Liver (tissue), 10 donors: ENCODE measurements at places on chromosomes 2 and 18.
A peak's percentile ranks its signal among the peaks of the same experiment; 100 is the strongest.

DNA sequence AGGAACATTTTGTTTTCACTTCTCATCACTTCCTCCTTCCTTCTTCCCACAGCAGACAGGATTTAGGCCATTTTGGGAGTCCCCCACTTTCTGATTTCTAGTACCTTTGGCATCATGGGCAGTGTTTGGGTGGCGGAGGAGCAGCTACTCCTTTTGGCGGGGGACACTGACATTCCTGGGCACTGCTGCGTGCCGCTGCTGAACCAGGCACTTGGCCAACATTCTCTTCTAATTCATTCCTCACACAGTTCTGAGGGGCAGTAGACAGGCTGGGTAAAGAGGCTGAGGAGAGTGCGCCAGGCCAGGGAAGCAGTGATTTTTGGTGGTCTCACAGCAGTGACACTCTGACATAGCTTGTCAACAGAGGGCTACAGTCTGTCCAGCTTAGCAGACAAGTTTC, 270.2 kb downstream of the LOXHD1 start:
- DNase-seq: no peak

- no peak for DNase-seq
Observed at GRCh38 chr18:72811047-72811446, 56.7 kb downstream of the NETO1 start.

GRCh38 chr2:166675553-166675952, 181.5 kb upstream of the SCN7A start:
- no peak for DNase-seq

GRCh38 chr2:190068764-190069163, 6.2 kb upstream of the MSTN start:
- no peak for DNase-seq

DNA sequence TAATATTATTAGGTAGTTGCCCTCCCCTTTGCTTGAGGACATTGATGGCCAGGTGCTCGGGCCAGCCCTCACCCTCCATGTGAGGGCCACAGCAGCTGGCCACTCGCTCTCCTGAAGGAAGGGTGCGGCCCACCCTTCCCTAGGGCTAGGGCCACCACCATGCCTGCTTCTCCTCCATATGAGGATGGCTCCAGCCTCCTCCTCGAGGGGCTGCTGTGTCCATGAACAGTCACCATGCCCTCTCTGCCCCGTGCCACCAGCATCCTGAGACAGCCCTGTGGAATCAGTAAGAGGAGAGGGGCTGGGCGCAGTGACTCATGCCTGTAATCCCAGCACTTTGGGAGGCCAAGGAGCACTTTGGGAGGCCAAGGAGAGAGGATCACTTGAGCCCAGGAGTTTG, 2.4 kb downstream of the GPR17 start:
- DNase-seq: no peak

DNA sequence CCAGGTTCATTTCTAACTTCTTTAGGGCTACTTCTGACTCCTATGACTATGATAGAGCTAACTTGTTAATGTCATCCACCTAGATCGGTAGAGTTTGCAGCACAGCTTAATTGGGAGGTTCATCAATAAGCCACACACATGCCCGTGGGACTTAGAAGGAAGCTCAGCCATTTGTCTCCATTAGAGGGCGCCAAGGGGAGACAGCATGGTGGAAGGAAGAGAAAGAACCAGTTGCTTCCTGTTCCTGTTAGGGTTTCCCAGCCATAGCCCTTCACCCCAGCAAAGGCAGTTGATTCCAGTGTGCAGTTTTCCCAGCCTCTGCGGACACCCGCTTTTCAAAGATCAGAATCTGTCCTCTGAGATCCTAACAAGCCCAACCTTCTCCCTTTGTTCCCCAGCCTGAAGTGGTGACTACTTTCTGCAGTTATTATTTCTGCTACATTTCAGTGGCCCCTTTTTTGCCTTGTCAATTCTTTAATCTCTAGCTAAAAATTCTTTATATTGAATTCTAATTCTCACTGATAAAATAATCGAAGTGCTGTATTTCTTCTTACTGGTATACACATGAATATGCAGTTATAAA, 30.3 kb downstream of the MAIP1 start:
- peak; percentile 53 for DNase-seq

DNA sequence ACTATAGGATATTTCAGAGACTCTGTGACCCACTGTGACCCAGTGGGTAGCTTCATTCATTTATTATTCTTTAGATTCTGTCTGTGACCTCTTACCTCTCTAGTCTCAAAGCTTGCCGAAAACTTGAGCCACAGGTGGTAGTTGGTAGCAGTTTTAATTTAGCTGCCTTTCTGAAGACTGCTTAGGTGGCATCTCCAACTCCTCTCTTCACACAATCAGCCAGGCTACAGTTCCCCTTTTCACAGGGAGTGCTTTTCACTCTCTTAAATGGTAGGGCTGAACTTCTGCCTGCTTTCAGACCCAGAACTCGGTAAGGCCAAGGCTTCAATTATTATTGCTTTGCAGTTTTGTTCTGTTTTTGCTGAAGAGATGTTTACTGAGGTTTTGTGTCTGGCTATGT, 349.6 kb downstream of the ARL6IP6 start:
- no peak for DNase-seq

GRCh38 chr2:122145856-122146255, 390.4 kb downstream of the TSN start:
- peak; percentile 16 for DNase-seq

GRCh38 chr2:32937602-32938448, 8.9 kb upstream of the LTBP1 start:
- no peak for DNase-seq

DNA sequence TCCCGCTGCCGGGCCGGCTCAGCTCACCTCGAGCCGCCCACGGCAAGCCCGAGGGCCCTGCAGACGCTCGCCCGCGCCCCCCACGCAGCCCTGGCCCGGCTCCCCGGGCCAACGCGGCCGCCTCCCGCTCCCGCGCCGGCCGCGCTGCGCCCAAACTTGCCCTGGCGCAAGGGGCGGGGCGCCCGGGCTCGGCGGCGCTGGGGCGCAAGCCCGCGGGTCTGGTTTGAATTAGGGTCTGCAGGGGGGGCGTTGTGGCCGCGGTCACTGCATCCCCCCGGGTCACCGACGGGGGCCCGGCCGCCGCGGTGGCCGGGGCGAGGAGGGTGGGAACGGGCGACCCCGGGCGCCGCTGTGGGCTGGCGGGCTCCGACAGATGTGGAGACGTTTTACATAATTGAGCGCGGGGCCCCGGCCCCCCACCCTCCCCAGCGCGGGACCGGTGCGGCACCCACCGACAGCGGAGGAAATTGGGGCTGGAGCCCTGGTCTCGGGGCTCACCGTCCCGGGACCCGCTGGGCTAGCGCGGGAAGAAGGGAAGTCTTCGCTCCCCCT, 690 bp downstream of the SDC1 start:
- DNase-seq: no peak

GRCh38 chr2:136151021-136151971, 33.3 kb upstream of the CXCR4 start:
- DNase-seq: no peak

GRCh38 chr18:67670024-67670543, 153.6 kb upstream of the DSEL start:
- no peak for DNase-seq

DNA sequence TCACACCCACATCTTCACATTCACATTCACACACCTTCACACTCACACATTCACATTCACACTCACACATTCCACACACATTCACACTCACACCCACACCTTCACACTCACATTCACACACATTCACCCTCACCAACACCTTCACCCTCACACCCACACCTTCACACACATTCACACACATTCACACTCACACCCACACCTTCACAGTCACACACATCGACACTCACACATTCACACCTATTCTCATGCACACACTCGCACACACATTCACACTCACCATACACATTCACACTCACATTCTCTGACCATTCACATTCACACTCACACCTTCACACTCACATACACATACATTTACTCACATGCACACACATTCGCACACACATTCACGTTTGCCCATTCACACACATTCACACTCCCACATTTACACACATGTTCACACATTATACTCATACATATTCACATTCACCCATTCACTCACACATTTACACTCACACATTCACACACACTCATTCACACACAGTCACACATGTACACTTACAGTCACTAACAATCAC, 62.7 kb downstream of the BIN1 start:
- DNase-seq: no peak

- DNase-seq: no peak
Observed at GRCh38 chr2:199315299-199316179, 142.2 kb downstream of the SATB2 start.

DNA sequence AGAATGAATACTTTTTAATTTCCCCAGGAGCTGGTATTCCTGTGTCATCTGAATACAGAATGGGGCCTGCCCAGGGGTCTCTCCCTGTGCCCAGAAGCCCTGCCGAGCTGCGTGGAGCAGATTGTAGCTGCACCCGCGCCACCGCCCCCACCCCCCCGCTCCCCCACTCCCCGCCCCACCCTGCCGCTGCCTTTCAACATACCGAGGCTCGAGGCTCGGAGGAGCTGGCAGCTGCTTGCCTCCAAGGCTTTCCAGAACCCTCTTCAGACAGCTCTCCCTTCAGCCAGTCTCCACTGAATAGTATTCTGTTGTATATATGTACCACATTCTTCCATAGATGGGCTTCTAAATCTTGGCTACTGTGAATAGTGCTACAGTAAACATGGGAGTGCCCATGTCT, 150.7 kb downstream of the TSN start:
- DNase-seq: no peak

DNA sequence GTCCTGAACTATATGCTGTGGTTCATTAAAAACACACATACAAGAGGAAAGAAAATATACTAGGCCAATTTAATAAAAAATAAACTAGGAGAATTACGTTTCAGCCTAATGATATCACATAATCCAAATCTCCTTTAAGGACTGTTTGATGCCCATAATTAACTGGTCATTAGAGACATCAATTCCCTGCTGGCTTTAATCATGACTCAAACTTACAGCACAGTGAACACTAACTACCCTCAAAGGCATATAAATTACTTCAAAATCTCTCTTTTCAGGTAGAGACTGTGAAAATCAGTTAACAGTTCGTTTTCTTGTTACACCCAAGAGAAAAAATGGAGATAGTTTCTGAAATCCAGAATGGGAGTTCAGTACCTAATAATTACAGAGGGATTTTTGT, 567.4 kb downstream of the CBLN2 start:
- DNase-seq: no peak

- no peak for DNase-seq
Observed at GRCh38 chr2:136997557-136997956, 232.2 kb downstream of the THSD7B start.

DNA sequence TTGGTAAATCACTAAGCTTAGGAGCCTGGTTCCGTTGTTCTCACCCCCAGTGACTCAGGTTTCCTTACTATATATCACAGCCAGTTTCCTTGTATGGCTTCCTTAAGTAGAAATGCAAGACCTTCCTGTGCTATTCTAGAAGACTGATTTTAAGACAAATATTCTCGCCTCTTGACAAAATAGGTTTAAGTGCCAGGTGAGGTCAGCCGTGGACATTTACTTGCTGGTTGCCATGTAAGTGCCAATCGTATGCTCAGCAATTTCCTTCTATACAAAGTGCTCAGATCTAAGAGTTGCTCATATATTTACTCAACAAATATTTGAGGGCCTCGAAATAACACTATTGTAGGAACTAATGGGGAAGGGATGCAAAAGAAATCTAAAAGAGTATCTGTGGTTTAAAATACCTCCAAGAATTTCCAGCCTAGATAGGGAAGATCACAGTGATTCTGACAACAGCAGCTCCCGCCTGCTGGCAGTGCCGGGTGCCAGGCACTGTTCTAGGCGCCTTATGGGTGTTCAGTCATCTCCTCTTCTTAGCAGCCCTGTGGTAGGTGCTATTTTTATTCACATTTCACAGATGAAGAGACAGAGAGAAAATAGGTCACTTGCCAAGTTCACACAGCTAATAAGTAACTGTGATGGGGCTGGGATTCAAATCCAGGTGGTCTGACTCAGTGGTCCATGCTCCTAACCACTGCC, 95.3 kb upstream of the B3GNT7 start:
- DNase-seq: no peak

GRCh38 chr2:219489315-219489714, 9.4 kb upstream of the GMPPA start:
- DNase-seq: no peak

DNA sequence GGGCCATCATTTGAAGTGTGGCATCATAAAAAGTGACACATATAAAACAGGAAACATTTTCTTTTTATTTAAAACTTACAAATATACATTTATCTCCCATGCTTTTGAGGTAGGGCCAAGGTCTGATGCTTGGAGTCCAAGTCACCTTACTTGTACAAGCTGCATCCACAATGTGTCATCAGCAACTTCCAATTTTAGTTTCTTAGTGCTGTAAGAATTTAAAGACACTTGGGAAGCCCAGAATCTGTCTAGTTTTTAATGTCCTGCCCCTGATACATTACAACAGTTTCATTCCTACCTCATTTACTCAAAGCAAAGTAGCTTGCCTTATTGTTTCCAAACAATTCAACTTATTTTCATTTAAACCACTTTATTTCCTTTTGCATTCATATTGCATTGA, 297.7 kb downstream of the MTX2 start:
- no peak for DNase-seq

- no peak for DNase-seq
Observed at GRCh38 chr2:48207201-48207641, 300.9 kb upstream of the FBXO11 start.

DNA sequence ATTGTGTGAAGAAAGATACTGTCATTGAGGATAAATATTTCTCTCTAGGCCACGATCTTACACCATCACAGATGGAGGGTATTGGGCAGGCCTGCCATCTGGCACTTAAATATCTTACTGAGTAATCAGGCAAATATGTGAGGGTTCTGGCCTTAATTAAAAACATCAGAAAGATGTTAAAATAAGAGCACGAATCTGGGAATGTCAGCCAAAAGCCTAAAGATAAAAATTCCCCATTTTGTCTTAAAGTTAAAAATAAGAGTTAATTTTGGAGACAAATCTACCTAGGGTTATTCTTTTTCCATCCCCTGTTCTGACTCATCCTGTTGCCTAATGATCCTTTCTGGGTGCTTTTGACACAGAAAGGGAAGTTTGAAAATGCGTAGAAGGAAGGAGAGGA, 121.0 kb downstream of the SUCLG1 start:
- no peak for DNase-seq

DNA sequence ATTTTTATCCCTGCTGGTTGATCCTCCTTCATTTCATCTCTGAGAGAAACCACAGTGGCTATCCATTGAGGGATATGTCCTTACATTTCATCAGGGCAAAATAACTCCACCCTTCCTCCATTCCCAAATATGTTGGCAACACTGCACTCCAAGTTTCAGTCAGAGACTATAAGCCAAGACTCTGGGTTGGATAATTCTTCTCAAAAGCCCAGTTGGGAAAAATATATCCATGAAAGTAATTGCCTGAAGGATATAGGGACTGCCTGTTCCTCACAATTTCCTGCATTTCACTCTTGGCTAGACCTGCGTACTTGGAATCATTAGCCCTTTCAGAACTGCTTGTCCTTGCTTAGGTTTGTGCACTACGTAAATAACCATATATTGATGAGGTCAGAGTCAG, 27.9 kb upstream of the EPB41L3 start:
- no peak for DNase-seq
